Activated CD4-positive, alpha-beta T cell treated with anti-CD3 and anti-CD28 coated beads, Interleukin-2, amount 10 ng/mL, durations not matched to agents 24 days and 14 days (primary cell): ENCODE measurements at places on chromosomes 4 and X. TPM values are rescaled to one million over a fixed set of nuclear protein-coding genes. Genes with fewer than 3 reads are reported as not detected.

DNA sequence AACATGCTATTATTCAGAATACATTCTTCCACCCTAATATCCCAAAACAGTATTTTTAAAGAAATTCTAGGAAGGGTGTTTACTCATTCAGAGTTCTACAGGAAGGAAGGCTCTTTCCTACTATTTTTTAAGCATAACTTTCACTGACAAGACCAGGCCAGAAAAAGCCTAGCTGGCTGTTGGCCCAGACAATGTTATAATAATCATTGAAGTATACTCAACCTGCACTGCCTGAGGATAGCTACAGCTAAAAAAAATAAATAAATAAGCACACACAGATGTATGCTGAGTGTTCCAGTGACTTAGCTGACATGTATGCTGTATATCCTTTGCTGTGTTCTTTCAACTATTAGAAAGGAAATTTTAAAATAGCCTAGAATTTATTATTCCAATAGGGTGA is 145.8 kb upstream of the SPRY1 start:
- no peak for DNase-seq

DNA sequence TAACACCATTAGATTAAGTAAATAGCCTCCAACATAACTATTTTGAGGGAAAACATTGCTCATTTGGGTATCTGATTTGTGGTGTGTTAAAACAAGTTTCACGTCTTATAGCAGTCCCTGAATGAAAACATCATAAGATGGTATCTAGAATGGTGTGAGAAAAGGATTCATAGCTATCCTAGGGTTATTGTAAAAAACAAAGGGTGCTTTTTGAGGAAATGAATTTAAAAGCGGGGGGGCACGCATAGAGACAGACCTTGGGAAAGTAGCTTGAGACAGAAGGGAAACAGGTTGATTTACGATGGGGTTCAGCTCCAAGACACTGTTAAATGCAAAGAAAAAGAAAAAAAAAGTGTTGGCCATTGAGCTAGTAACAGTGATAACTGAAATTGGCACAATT is 768 bp upstream of the CXCL10 start:
- no peak for DNase-seq

DNA sequence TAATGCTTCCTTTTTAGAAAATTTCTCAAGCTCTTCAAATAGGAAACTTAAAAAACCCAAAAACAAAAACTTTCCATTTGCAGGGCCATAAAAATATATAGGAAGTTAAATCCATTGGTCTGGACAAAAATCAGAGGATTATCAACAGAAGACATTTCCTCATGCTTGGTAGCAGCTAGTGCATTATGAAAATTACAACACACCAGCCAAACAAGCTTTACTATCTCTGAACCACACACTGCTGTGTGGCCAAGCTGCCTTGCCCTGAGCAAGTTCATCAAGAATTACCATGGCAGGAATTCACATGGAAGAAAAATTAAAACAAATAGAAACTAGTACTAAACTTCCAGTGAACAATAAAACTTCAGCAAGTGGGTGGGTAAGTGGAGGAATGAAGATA is 3.6 kb downstream of the USP46 start:
- DNase-seq = no peak

Gene ARHGEF38
- total RNA-seq = not detected in 2 replicates

Gene SHOX
- not detected in 2 replicates for total RNA-seq

GRCh38 chr4:8555716-8556115 is 24.5 kb upstream of the GPR78 start:
- no peak for DNase-seq

Gene PHOX2B
- not detected in 2 replicates for total RNA-seq

DNA sequence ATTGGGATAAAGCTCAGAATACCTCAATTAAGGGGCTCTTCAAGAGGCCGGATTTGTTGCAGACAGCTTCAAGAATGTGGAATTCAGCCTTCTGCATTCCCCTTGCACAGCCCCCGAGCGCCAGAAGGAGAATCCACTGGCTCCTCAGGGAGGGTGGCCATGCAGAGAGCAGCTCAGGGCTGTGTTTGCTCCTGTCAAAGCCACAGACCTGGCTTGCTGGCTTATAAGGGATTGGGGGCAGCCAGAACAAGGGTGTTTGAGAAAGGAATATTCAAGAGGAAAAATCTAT is 36.8 kb downstream of the ING2 start:
- no peak for DNase-seq

GRCh38 chrX:139770366-139770765 is 62.4 kb upstream of the MCF2 start:
- no peak for DNase-seq

DNA sequence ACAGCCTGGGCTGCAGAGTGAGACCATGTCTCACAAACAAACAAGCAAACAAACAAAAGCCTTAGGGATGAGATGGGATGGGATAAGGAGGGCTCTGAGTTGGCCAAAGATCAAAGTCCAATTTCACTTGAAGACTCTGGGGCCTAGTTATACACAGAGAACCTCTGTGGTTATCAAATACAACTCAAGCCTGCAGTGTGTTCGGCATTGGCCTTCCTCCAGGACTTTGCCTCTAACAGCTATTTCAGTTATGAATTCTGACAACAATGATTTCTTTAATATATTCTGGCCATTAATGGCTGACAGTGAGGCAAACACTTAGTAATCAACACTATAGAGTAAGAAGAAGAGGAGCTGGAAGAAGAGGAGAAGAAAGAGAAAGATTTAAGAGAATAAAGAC is 171.1 kb downstream of the PDGFRA start:
- DNase-seq = no peak

Gene DMRTC1B
- not detected in 2 replicates for total RNA-seq

DNA sequence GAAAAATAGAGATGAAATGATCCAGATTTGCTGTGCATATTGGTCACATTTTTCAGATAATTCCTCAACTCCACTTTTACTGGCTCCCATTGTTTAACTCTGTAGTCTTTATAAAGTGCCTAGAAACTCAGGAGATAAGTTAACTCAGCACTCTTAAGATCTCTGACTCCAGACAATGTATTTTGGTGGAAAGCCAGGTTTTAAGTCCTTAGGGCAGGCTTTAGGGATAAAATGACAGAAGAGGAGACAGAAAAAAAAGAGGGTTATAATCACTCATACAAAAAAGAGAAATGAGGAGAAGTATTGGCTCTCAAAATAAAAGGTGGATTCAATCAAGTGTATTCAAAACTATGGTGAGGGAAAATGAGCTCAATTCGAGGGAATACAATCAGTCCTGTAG is 674.8 kb upstream of the INTU start:
- DNase-seq = no peak

- DNase-seq = no peak
Observed at GRCh38 chr4:73600954-73601353, 19.3 kb downstream of the RASSF6 start.
